ENCODE measurements at places on chromosomes 7 and 10. TPM values are rescaled to one million over a fixed set of nuclear protein-coding genes. Genes with fewer than 3 reads are reported as not detected.
A peak's percentile ranks its signal among the peaks of the same experiment; 100 is the strongest.

DNA sequence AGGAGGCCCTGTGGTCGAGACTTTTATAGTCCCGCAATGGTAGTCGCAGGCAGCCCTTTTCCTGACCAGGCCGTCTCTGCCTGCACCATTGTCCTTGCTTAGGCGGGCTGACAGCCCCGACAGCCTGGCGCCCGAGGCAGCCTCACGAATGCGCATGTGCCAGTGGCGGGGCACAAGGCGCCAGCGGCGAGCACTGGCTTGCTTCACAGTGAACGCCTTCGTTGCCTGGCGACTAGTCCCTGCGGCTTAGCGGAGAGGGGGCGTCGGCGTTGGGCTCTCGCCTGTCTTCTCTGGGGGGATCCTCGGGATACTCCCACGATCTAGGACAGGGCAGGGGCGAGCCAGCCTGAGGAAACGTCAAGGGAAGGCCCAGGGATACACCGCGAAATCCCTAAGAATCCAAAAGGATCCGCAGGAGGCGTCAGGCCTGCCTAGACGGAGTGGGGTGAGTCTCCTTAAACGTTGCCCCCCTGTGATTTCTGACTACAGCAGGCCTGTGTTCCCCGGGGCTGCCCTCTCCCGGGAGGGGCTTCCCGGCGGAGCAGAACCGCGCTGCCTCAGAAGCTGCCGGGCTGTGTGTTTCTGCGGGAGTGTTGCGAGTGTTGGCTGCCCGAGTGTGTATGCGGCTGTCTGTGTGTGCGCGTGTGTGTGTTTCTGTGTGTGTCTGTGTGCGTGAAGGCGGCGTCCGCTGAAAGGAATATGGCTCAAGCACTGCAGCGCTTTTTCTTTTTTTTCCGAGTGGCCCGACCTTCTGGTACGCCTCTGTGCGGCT lies 20.5 kb upstream of the ZNF273 start:
- DNase-seq, result peak; percentile 47

DNA sequence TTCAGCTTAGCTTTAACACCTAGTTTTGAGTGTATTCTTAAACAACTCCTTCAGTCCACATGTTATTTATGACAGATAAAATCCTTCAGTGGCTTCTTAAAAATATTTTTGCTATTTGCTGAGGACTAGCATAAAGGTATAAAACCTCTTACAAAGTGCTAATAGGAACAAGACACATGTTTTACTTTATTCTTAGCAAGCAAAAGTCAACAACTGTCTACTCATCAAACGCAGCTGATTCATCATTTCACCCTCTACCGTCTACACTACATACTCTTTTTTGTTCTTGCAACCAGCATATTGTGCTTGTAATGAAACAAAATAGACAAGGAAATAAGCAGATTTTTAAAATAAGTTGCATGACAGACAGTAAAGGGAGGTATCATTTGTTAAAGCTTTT lies 319.7 kb downstream of the SNX13 start:
- DNase-seq, result no peak

DNA sequence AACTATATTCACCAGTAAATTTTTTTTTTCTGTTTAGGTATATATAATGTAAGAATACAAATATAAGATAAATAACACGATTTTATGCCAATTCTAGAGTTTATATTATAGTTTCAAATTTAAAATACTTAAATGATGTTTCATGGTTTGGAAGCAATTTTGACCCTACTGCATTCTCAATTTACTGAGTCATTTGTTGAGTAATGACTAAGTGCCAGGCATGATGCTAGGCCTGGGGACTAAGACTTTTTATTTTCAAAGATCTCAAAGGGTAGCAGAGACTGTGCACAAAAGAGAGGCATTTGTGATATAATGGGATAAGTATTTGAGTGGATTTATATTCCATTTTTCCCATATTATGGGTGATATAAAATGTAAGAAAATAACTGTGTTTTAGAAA lies 78.9 kb upstream of the SMIM30 start:
- DNase-seq, result no peak

DNA sequence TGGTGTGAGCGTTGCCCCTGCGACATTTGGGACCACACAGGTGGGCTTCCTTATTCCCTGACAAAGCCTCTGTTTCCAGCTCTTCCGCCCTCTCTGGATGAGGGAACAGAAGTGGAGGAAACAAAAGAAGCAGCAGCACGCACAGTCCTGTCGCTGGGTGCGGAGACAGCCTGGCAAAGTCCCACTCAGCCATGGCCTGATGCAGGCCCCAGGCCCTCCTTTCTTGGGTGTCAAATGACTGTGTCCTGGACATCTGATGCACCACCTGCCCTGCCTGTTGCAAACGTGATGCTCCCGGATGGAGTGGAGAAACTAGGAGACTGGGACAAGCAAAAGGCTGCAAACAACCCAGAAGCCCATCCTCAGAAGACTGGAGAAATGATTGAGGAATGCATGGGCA lies 20.7 kb downstream of the ZMIZ2 start:
- no peak for DNase-seq

GRCh38 chr10:47372726-47373125 lies 11.4 kb downstream of the ZNF488 start:
- DNase-seq, result no peak

- no peak for DNase-seq
Measured at GRCh38 chr7:67406976-67407375, 410.3 kb downstream of the TYW1 start.

DNA sequence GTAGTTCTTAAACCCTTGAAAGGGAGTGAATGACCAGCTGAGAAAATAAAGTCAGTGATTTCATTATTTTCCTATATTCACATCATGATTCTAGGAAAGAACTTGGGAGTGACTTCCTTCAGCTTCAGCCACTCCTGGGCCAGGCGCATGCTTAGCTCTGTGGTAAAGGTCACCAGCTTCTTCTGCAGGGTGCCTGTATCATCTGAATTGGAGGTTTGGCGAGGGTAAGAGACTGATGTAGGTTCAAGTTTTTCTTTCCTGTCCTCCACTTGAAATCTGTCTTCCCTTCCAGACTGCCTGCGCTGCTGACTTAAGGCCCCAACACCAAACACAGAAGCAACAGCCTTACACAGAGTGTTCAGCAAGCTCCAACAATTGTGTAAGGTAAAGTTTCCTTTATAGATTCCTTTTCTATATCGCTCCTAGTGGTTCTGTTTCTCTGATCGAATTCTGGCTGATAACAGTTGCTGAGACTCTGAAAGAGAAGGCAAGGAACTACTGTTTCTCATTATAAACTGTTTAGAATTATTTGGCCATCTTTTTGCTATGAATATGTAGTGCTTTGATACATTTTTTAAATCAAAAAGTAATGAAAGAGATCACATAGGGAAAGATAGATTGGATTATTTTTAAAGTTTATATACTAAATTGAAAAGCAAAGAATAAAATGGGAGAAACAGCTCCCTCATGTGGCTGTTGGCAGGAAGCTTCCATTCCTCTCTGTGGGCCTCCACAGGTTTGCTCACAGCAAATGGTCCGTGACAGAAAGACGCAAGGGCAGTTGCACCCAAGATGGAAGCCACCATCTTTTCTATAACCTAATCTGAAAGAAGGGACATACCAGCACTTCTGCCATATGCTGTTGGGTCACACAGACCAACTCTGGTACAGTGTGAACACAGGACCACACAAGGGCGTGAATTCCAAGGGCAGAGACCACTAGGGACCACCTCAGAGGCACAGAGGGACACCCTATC lies 14.0 kb downstream of the GATAD1 start:
- no peak for DNase-seq

GRCh38 chr7:64509583-64509982 lies 53.3 kb downstream of the ZNF680 start:
- no peak for DNase-seq

DNA sequence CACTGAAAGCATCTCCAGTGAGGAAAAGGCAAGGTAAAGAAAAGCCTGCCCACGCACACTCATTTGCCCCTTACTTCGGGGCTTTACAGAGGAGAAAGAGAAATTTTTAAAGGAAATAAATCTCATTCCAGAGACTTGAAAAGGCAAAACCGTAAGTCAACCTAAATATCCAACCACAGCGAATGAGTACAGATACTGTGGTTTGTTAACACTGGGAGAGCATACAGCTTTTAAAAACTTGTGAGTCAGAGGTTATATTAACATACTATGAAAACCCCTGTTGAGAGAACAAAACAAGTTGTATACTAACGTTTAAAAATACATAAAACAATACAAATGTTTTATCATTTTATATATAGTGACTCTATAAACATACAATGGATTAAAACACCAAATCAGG lies 28.6 kb upstream of the ST7 start:
- DNase-seq, result no peak

- no peak for DNase-seq
Measured at GRCh38 chr7:39453743-39454355, 112.4 kb upstream of the YAE1 start.

DNA sequence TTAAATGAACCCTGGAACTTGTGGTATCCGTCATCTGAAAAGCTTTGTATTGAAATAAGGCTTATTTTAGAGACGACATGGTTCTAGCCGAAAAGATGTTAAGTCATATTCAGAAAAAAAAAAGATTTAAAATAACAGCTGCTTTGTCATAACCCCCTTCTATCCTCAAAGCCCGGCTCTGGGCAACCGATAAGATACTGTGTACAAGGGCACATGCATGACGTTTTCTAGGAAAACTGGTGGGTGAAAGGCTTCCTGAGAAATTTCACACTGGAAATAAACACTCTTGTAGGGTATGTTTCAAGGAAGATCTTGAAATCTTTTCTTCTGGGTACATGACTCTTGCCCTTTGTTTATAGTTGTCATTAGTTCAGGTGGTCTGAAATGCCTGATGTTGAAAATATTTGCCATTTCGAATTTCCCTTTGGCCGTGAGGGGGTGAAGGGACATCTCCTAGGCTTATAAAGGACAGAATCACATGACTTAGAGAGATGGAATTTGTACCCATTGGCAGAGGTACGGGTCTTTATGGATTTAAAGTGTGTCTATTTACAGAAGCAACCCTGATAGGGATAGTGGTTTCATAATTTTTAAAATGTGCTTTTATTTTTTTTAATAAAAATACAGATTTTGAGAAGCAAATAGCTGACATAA lies 232.5 kb downstream of the PTEN start:
- DNase-seq, result no peak

GRCh38 chr7:129853661-129854268 lies 99.0 kb downstream of the UBE2H start:
- DNase-seq, result no peak

DNA sequence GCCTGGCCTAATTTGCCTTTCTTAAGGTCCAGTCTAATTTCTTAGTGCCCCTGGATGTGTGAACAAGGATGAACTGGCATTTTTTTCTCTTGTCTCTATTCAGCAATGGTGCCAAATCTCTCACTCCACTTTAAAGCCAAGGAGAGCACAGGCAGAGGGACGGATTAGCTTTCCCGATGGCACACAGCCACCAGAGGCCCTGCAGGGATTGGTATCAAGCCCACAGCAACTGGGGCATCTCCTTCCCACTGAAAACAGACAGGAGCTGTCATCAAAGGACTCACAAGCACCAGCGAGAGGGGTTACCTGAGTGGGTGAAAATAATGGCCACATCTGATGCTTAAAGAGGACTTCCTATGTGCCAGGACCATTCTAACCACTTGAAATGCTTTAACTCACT lies 83.1 kb downstream of the ITIH5 start:
- no peak for DNase-seq

DNA sequence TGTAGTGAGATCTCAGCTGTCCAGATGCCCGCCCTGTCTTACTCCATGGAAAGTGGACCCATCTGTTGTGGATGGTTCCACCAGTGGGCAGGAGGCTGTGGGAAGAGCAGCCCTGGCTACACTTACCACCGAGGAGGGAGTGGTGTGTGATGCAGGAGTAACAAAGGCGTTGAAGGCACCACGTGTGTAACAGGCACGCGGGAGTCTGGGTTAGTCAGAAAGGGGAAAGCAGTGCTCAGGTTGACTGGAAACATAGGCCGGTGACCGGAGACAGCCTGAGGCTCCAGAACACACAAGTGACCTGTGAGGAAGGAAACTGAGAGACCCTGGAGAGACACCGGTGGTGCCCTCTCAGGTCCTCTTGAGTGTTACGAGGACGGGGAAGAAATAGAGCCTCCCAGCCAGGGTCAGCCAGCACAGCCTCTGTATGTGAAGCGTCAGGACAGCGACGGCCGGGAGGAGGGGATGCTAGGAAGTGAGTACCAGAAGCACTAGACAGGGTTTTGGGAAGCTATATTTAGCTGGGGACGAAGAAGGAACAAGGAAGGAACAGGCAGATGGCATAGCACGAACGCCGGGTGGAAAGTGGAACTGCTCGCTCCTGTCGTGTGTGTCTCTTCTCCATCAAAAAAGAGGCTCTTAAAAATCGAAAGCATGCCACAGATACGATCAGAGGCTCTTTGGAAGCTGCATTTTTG lies 51.7 kb downstream of the DAGLB start:
- DNase-seq, result no peak

DNA sequence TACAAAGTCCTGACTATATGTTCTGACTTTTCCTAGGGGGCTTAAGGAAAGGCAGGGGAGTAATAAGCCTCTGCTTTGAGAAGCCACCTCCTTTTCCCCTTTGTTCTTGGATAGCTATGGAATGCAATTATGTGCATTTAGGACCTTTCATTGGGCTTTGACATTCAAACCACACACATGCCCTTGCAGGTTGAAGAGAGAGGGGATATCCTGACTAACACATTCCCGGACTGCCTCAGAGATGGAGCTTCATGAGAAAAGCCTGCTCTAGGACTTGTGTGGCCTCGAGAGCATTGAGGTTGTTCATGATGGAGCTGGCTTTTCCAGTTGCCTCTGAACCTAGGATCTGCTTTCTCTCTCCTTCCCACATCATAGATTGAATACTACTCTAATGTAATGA lies 694.5 kb downstream of the LRMDA start:
- DNase-seq, result no peak

GRCh38 chr7:137818036-137818435 lies 28.7 kb downstream of the DGKI start:
- no peak for DNase-seq

- DNase-seq, result no peak
Measured at GRCh38 chr10:128483216-128483615, 357.0 kb upstream of the MKI67 start.

The SP8 gene
- not detected for polyA plus RNA-seq

The HOXA3 gene
- 3.4 TPM for polyA plus RNA-seq

The SSC4D gene
- polyA plus RNA-seq, result 1.3 TPM

The PHYHIPL gene
- polyA plus RNA-seq, result 0.55 TPM

The ADCYAP1R1 gene
- polyA plus RNA-seq, result 7.1 TPM

Data from ovary (tissue), 10 donors.